ENCODE measurements at places on chromosomes 1 and 21.

DNA sequence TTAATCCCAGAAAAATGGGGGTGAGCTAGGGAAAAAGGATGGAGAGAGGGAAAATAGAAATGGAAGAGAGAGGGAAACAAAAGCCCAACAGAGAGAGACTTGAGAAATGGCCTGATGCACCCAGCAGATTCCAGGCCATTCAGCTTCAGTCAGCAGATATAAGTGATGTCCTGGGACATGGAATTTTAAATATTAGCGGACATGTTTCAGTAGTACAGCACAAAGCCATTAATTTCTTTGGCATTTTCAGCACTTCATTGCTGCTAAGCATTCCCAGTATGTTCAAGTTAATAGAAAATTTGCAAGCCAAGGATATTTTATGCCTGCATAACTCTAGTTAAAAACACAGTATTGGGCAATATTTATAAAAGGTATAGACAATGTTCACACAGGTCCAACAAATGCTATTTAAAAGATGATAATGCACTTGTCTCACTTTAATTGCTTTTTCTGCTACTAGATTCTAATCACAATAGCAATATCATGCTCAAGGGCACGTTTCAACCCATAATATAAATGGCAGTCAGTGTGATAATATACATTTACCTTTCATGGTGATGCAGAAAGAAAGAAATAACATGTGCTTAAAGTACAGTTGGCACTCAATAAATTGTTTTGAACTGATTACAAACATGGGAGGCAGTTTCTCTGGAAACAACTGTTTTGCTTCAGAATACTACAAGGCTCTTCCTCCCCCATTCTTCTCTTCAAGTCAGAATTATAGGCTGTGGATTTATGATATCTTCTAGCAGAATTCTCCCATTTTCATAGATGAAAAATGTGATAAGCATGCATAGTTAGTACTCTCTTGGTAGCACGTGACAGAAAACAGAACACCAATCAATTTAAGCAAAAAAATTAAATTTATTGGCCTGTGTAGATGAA, 108.1 kb upstream of the MAGI3 start:
- DNase-seq: no peak

DNA sequence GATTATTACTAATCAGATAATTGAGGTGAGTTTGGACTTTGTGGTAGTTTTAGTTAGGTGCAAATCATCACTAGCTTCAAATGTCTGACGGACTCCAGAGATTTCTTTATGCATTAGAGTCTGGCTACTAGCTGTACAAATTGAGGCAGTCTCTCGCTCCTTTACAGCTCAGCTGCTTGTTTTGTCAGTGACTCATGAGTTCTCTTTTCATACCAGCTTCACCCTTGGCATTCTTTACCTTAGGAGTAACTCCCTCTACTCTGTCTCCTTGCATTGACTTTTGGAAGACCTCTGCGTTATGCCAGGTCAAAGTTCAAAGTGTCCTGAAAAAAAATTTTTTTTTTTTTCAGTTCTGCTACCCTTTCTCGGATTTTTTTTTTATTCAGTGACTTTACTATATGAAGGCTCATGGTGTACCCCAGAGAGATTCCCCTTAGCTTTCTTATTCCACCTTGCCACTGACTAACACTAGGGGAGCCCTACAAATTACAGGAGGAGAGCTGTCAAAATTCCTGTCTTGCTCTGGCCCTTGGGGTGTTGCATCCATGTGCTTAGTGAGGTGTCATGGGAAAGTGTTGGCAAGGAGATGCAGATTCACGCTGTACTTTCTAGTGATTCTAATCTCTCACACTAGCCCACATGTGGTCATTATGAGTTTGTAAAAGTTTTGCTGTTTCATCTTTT, 576.6 kb downstream of the ADGRL2 start:
- no peak for DNase-seq

DNA sequence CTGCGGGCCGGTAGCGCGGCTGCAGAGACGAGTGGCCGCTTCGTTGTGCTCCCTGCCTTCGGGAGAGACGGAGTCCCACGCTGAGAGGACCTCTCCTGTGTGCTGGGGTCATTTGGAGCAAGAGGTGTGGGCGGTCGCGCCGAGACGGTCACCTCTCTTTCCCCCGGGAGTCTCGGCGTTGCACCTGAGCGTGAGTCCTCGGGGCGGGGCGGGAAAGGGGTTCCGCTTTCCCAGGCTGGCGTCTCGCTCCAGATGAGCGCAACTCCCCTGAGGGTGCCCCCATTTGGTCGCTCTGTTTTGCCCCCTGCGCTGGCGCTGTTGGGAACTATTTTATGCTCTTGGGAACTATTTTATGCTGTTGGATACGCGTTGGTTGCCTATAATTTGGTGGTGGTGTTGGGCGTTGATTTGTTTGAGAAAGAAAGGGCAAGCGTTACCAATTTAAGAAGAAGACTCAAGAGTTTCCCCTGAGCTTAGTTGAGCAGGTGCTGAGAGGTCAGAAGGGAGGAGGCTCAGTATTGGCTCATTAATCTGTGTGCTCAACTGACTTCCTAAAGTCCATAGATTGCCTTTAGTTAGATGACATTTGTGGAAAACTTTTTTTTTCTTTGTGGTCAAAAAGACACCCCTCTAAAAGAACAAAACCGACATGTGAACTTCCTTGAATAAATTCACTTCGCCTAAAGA, 683 bp downstream of the LRRC8B start:
- DNase-seq: no peak

GRCh38 chr21:43893536-43894205, 28.6 kb downstream of the AGPAT3 start:
- DNase-seq: no peak

GRCh38 chr1:173202424-173203145, 4.5 kb downstream of the TNFSF4 start:
- DNase-seq: peak; percentile 49

DNA sequence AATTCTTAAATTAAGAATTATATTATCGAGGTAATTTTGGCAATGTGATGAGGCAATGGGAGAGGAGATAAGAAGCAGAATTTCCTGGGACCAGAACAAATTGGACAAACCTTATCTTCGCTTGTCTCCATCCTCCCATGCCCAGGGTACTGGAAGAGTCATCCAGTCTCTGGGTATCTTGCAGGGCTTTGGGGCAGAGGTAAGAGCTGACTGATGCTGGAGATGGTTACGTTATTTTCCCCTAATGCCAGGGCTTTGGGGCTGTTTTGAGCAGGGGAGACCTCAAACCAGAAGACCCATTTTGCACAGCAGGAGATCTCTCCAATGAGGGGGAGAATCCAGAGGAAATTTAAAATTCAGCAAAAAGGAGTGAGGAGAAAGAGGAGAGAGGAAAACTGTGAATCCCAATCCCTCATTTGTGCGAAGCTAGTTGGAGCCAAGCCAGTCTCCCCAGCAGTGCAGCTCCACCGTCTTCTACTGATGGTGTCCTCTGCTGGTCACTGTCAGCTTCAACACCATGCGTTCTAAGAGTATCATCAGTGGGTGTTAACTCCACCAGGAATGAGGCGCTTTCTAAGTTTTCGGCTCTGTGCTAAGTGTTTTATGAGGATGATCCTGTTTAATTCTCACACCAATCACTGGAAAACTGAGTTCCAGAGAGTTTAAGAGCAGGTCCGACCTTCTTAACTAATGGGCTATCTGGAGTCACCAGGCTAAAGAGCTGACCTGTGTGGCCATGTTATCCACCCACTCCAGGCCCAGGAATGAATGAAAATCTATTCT, 86.8 kb upstream of the CD34 start:
- DNase-seq: peak; percentile 43

GRCh38 chr1:217240656-217241055, 390.2 kb downstream of the GPATCH2 start:
- DNase-seq: no peak

GRCh38 chr1:84406346-84406861, 8.1 kb downstream of the DNASE2B start:
- peak; percentile 81 for DNase-seq

DNA sequence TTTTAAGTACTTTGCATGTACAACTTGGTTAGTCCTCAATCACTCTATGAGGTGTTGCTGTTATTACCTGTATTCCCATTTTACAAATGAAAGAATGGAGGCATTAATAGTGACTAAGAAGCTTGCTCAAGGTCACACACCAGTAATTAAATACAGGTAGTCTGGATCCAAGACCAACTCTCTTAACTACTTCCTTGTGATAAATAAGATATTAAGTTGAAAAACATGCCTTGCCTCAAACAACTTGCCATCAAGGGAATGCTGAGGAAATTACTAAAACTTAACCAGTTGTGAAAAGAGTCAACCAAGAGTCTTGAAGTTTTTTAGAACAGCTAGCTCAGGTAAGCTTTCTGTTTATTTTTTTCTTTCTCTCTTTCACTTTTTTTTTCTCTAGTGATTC, 21.0 kb upstream of the LAMC1 start:
- peak; percentile 4 for DNase-seq

DNA sequence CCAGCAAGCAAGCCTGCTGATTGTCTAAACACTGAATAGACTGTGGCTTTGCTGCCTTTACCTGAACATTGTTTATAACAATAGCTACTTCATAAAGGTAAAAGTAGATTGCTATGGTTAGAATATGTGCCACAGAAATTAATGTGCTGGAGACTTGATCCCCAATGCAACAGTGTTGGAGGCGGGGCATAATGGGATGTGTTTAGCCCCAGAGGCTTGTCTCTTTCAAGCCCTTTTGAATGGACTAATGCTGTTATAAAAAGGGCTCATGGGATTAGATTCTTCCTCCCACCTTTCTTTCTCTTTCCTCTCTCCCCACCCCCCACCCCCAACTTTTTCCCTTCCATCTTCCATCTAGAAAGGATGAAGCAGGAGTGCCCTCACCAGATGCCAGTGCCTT, 80.2 kb upstream of the PPP2R5A start:
- DNase-seq: no peak

- no peak for DNase-seq
Observed at GRCh38 chr21:25813917-25814316, 79.1 kb downstream of the GABPA start.

DNA sequence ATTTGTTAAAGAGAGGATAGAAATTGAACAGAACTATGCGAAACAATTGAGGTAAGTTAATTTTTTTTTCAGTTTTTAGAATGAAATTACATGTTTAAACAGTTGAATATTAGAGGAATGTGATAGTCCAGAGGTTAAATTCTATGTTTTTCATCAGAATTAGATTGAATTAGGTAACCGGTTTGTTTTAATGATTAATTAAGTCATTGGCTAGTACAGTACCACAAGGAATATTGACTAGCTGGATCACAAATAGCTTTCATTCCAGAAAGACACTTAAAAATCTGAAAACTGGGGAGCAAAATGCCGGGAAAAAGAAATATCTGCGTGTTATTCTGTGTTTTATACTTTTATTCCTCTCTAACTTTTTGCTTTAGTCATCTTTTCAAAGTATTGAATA, 51.6 kb downstream of the FNBP1L start:
- DNase-seq: no peak

- DNase-seq: no peak
Observed at GRCh38 chr1:61486783-61487536, 238.0 kb downstream of the TM2D1 start.

DNA sequence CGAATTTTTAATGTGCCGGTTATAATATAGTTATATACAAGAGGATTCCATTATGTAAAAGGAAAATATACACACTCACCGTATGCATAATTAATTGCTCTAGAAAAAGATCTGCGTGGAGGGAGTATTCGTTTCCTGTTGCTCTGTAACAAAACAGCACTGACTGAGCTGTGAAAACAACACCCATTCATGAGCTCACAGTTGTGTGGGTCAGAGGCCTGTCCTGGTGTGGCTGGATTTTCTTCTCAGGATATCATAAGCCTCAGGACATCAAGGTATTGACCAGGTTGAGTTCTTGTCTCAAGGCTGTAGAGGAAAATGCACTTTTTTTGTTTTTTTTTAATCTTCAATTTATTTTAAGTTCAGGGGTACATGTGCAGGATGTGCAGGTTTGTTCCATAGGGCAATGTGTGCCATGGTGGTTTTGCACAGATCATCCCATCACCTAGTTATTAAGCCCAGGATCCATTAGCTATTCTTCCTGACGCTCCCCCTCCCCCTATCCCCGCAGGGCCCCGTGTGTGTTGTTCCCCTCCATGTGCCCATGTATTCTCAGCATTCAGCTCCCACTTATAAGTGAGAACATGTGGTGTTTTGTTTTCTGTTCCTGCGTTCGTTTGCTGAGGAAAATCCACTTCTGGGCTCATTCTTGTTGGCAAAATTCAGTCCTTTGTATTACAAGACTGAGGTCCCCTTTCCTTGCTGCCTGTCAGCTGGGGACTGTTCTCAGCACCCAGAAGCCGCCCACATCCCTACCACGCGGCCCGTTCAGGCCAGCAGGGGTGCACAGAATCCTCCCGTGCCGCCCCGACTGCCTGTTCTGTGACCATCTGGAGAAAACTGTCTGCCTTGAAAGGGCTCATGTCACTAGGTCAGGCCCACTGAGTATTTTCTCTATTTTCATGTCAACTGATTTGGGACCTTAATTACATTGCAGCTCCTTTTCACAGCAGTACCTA, 87.4 kb upstream of the ERRFI1 start:
- DNase-seq: no peak

GRCh38 chr1:35570589-35571137, 2.5 kb upstream of the TFAP2E start:
- DNase-seq: no peak

DNA sequence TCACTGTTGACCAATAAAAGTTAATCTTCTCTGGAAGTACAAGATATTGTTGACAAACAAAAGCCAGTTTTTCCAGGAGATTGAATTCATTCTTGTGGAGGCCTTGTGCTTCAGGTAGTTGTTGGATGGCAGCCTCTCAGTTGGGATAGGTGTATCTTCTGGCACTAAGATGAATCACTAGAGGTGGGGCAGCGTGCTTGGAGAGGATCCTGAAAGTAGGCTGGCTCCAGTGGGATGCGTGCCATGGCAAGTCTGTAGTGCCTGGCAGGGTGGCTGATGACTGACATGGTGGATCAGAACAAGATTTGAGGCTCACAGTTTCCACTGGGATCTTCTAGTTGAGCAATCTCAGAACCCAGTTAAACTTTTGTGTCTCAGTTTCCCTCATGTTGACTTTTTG, 2.4 kb downstream of the VPS13D start:
- no peak for DNase-seq

DNA sequence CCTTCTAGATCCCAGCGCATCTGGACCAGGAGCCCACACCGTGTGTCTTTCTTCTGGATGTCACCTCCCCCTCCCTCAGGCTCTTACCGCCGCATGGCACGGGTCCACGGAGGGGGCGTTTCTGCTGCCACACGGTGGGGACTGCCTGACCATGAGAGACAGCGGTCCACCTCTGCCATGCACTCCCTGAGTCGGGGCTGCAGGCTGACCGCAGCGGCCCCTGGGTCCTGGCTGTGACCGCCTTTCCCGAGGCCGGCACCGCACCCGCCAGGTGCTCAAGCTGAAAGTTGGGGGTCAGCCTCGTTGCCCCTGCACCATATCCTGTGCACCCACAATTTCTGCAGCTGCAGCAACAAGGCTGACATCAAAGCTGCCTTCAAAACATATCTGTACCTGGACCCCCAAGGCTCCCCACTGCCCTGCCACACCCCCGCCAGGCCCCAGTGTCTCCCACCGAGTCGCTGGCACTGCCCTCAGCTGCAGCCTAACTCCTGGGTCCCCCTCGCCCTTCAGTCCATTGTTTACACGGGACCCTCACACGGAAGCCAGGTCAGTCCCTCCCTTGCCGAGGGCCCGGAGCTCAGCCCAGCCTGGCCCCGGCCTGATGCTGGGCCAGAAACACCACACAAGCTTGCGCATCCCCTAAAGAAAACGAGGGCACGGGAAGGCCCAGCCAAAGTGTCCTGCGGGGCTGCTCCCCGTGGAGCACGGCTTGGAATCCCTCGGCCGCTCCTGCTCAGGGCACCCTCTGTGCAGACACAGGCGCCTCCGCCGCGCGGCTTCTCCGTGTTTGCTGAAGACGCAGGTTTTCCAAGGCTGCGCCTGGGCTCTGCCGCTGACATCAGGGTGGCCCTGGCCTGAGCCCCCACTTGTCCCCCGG, 51.9 kb downstream of the MORN1 start:
- no peak for DNase-seq

GRCh38 chr1:918353-918752, 5.4 kb upstream of the SAMD11 start:
- DNase-seq: no peak

Measured in RCC 7860 (cell line).